ENCODE measurements at places on chromosomes 1 and 21.

DNA sequence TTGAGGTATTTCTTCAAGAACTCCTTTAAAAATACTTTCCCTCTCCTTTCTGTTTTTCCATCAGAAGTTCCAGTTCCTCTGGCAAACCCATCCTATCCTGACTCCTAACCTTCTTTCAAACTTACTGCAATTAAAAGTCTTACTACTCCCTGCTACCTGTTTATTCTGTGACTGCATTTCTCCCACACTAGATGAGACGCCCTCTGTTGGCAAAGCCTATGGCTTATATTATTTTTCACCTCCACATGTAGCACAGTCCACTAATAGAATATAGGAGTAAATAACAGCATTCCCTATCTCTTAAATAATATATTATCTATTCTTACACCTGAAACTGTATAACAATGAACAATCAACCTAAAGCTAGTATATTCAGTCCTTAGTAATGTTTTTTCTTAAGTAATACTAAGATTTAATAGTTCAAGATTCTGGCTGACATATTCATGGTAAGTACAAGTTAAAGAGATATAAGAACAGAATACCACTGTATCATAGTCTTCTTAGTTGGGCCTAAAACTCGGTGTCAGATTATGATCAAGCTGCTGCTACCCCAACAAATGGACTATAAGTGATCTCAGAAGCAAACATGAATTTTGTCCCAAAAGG, 54.8 kb downstream of the RAB3GAP2 start:
- no peak for DNase-seq

DNA sequence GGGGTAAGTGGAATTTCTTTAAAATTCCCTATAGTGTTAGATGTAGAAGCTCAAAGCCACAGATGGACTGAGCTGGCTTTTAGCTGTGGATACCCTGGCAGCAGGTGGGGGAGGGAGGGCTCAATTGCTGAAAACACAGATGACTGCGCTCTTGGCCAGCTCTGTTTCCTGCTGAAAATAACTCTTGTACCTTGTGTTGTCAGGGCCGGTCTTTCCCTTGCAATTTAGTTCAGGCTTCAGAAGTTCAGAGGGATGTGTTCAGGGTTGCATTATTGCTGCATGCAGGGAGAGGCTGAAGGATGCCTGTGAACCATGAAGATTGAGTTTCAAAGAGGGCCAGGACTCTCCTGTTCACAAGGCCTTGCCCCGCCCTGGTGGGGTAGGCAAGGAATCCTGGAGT, 58.1 kb upstream of the GCLM start:
- no peak for DNase-seq

DNA sequence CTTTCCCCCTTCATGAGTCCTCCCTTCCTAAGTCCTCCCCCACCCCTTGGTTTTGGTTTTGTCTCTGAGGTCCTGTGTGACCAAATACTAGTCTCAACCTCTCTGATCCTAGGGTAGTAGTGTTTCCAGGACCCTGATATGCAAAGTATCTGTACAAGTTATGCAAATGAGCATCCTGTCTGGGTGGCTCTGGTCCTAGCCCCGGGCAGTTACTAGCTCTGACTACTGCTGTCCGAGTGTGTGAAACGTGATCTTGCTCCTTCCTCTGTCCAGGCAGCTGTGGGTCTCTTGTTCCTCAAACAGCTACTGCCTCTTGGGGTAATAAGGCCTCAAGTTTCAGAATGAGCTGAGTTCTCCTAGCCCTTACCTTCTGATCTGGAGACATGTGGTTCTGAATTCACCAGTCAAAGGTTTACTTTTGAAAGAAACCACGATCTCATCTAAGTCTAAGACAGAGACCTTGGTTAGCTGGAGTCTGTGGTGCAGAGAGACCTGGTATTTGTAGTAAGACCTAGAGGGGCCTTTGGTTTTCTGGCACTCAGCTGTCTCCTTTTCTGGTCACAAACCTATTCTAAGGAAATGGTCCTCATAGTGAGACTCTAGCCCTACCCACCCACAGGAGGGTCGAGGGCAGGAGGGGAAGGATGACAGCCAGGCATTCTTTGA, 31.0 kb upstream of the IL19 start:
- no peak for DNase-seq

DNA sequence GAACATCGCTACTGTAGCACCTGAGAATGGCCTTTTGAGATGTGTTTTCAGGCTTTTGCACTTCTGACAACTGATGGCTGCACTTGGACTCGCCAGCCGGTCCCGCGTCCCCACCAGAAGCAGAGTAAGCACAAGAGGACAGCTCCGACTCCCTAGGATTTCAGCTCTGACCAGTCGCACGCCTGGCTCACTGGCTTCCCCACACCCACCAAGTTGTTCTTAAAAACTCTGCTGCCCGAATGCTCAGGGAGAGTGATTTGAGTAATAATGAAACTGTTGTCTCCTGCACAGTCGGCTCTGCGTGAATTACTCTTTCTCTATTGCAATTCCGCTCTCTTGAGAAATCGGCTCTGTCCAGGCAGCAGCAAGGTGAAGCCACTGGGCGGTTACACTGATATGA, 40.2 kb upstream of the NLRP3 start:
- no peak for DNase-seq

GRCh38 chr1:43786201-43786958, 79.0 kb downstream of the ST3GAL3 start:
- no peak for DNase-seq

- no peak for DNase-seq
Measured at GRCh38 chr1:103111926-103112325, 3.6 kb upstream of the COL11A1 start.

DNA sequence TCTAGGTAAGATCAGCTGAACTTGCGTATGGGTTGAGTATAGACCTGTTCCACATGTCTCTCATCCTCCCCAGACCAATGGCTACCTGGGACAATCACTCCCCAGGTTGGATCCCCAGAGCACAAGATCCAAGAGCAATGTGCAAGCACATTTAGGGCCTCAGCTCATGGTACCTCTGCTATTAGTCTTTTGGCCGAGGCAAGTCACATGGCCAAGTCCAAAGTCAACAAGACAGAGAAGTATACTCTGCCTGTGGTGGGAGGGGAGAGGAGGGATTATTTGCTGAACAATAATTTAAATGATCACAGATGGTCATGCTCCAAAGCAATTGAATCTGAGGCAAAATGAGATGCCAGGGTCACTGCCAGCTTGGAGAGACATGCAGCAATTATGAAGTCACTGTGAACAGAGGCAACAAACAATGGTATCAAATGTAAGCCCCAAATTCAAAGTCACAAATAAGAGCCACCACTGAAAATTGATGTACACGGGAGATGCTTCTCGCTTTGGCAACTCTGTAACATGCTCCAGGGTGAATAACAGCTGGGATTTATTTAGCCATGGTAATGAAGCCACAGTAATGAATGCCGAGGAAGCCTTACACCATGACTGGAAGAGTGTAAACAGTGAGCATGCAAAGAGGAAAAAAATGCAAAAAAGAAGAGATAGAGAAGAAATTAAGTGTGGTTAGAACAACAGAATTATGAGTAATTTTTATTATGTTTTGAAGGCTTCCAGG, 149.1 kb downstream of the ZNF281 start:
- no peak for DNase-seq

DNA sequence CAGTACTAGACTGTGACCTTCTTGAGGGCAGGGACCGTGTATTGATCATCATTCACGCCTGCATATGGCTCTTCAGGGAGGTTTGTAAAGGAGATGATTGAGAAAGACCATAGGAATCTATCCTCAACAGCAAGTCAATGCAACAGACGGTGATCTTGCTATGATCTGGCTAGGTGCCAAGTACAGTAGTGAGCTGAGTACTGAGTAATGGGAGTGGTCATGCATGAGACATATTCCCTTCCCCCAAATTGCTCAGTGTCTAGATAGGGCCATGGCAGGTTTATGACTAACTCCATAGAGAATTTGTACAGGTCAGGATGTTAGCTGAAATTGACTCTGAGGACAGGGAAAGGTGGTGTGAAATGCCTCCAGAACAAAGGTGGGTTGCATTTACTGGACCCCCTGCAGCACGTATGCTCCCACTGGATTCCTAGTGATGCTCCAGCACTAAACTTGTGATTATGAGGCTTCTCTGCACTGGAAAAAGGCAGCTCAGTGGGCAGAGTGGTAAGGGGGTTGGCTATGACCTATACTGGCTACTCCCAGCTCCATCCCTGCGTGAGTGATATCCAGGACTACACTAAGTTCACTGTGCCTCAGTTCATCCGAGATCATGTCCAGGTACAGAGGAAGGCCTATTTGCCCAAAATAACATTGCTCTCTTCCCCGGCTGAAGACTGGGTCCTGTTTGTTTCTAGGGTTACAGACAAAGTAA, 37.2 kb downstream of the KCNJ6 start:
- no peak for DNase-seq

GRCh38 chr1:160789702-160790611, 6.0 kb upstream of the LY9 start:
- no peak for DNase-seq

DNA sequence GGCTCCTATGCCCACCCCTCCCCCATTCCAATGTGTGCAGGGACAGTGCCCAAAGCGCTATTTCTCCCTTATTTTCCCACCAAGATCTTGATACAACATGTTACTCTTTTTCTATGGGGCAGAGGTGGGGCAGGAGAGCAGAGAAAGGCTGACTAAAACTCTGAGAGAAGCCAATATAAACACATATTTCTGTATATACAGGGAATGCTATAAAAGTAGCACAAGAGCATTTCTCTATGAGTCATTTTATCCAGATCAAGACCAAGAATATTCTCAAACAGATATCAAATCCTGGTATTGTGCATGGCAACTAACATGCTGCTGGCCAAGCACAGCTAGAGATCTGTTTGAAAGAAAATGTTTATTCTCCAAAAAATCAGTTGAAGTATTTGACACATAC, 7.3 kb downstream of the WDR26 start:
- DNase-seq = no peak

GRCh38 chr1:46412893-46413595, 18.9 kb downstream of the FAAH start:
- DNase-seq = no peak

GRCh38 chr1:107750364-107750959, 214.5 kb downstream of the VAV3 start:
- DNase-seq = no peak

- no peak for DNase-seq
Measured at GRCh38 chr1:238485057-238485911, 594.6 kb upstream of the ZP4 start.
